ENCODE measurements at places on chromosomes 13 and 19. TPM values are rescaled to one million over a fixed set of nuclear protein-coding genes. Genes with fewer than 3 reads are reported as not detected.

DNA sequence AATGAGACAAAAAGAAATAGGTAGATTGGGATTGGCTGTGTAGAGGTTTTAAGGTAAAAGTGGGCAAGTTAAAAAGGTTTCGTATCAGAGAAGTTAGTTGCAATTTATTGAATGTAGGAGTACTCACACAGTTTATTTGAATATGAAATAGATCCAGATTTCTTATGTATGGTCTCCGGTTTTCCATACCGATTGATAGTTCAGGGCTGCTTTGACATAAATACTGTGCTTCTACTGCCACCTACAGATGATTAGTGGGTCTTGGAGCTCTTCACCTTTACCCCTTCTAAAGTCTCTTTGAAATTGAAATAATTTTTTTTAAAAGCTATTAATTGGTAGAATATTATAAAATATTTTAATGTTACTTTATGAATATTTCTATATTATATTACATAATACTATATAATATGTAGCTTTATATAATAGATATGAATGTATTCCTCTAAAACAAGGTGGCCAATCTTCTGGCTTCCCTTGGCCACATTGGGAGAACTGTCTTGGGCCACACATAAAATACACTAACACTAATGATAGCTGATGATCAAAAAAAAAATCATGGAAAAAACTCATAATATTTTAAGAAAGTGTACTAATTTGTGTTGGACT lies 7.7 kb upstream of the GPR18 start:
- no peak for DNase-seq

Gene GAS6
- 62.6 TPM for total RNA-seq

DNA sequence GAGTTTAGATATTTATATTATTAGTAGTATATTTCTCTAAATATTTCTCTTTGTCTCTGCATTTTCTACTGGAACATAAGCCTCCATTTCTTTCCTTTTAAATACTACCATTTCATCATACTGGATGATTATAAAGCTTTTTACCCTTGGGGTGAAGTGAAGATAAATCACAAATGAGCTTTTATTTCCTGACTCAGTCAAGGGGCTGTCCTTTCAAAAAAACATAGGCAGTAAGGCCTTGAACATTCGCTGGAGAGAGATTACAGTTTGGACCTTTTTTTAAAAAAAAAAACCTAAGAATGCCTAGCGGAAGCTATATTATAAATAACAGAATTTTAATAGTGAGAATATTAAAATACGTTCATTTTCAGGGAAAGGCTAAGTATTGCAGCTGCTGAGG lies 268.8 kb upstream of the PCDH9 start:
- no peak for DNase-seq

Gene CGB3
- not detected for total RNA-seq

DNA sequence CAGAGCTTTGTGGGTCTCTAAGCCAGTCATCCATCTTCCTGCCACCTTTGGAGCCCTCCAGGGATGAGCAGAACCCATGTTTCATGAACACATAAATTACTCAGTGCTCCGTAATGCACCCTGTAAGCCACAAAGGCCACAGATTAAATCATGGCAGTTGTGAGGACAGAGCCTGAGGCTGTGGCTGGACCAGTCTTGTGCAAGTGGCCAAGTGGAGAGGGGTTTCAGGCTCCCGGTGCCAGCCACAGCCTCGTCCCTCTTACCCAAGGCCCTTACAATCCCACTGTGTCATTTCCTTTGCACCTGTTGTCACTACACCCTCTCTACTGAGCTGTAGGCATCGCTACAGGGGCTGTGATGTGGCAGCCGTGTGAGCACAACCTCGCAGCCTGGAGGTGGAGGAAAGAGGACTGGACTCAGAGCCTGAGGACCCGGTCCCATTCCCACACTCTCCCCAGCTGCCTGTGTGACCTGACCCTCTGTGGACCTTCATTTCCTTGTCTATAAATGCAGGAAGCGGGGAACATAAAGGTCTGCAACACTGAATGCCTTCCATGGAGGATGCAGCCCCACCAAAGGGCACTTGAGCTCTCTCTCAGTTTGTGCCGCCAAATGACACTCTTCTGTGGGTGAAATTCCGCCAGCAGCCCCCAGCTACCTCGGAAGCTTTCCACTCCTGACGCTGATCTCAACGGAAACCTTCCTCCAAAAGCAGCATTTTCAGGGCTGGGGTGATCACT lies 792.0 kb downstream of the UQCRFS1 start:
- DNase-seq, result no peak

DNA sequence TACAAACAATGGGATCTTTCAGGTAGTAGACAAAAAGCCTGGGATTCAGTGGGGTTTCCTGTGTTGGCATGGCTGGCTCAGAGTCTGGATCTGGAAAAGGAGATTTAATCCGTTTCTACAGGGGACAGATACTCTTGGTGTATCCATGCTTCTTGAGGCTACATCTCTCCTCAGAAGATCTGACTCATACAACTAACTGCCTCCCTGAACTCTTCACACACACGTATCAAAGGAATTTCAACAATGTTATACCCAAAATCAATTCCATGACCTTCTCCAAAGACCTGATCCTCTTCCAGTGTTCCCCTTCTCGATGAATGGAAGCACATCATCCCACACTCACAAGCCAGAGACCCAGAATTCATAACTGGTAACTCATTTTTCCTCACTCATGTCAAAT lies 435.3 kb upstream of the NBEA start:
- no peak for DNase-seq

GRCh38 chr19:813219-814151 lies 8.3 kb downstream of the PLPPR3 start:
- DNase-seq, result no peak

DNA sequence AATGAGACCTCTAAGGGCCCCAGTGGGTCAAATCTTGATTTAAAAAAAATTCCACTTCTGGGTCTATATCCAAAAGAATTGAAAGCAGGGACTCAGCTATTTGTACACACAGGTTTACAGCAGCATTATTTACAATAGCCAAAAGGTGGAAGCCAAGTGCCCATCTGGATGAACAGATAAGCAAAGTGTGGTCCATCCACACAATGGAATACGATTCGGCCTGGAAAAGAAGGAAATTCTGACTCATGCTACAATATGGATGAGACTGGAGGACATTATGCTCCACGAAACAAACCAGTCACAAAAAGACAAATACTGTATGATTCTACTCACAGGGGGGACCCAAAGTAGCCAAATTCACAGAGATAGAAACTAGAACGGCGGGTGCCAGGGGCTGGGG lies 76.7 kb downstream of the CACNA1A start:
- DNase-seq, result no peak

Gene PLIN5
- 11.8 TPM for total RNA-seq

DNA sequence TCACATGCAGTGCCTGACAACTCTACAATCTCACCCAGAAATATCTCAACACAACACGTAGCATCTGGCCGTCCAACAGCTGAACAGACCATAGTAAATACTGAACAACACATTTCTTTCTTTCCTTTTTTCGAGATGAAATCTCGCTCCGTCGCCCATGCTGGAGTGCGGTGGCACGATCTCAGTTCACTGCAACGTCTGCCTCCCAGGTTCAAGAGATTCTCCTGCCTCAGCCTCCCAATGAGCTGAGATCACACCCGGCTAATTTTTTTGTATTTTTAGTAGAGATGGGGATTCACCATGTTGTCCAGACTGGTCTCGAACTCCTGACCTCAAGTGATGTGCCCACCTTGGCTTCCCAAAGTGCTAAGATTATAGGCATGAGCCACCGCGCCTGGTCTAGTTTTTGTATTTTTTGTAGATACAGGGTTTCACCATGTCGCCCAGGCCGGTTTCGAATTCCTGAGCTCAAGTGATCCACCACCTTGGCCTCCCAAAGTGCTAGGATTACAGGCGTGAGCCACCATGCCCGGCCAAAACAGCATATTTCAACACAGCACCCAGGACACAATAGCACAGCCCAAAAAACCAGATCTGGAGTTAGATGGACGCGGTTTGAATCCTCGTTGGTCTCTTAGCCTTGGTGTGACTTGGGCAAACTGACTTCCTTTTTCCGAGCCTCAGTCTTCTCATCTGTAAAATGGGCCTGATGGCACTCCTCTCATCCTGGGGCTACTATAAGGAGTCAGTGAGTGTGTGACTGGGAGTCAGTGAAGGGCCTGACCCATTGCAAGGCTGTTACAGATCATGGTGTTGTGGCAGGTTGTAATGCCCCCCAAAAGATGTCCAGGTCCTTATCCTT lies 22.6 kb downstream of the CYP2A6 start:
- no peak for DNase-seq

Gene DMKN
- 20.3 TPM for total RNA-seq

DNA sequence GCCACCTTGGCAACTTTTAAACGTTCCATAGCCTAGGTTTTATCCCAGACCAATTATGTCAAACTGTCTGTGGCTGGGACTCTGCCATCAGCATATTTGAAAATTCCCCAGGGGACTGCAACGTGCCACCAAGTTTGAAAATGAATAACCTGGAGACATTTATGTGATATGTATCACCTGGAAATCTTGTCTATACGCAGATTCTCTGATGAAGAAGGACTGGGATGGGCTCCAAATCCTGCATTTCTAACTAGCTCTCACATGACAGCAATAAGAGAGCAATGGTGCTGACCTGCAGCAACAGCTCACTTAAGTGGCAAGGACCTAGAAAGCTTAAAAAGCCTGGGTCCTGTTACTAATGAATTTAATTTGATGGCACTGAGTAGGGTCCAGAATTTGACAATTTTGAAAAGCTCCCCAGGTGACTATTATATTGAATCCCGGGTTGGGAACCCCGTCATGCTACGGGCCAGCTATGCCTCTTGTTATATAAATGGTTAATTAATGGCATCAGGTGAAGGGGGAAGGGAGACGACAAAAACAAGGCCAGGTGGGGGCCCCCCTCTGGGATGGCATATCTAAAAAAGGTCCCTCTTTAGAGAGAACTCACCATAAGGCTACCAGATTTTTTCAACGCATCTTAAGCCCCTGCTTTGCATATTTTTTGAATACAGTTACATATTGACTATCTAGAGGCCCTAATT lies 213.7 kb downstream of the ZIC5 start:
- no peak for DNase-seq

Gene SYNE4
- 1.2 TPM for total RNA-seq

DNA sequence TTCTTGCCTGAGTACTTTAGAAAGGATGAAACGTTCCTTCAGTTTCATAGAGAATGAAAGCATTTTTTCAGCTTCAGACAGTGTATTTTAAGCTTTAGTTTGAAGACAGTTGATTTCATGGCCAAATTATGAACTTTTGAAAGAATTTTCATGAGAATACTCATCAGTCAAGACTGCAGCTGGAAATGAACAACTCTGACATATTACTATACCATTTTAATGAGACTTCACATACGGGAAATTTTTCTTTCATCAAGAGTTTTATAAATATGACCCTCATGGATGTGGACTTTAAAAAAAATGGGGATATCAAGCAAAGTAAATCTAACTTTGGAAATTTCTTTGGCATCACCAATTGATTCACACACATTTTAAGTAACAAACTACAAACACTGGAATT lies 6.4 kb downstream of the LATS2 start:
- no peak for DNase-seq

DNA sequence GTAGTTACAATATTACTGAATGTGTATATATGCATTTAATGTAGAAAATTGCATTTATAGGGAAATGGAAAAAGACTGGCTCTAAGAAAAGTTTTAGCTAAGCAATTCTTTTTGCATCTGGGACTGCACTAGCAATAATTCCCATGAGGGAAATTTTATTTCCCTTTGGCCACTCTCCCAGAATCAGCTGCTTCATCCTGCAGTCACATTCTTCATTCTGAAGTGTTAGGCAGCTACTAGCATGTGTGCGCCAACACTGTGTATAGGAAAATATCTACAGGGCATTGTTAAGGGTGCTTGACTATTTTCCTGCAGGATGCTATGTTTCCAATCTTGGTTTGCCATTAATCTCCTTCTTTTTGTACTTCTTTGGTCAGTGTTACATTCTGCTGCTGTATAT lies 312.8 kb upstream of the PCDH20 start:
- no peak for DNase-seq

- peak; percentile 79 for DNase-seq
Observed at GRCh38 chr19:56105090-56105701, 15.9 kb downstream of the ZNF787 start.

DNA sequence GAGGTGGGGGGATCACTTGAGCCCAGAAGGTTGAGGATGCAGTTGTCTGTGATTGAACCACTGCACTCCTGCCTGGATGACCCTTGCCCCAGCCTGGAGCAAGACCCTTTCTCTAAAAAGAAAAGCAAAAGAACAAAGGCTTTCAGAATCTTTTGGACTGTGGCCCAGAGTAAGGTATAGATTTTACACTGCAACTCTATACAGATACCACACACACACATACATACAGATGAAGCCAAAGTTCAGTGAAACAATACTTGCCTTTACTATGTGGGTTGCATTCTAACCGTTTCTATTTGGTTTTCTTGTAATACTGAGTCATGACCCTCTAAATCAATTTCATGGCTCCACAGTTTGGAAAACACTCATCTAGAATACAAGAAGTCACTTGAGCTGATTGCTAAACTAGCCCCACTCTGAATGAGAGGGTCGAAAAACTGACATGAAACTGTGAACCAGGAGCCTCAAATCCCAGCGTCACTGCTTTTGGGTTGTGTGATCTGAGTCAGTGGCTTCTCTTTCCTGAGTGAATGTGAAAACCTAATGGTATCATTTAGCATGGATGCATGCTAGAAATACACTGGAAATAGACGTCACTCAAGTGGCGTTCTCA lies 756.1 kb downstream of the UQCRFS1 start:
- DNase-seq, result no peak

DNA sequence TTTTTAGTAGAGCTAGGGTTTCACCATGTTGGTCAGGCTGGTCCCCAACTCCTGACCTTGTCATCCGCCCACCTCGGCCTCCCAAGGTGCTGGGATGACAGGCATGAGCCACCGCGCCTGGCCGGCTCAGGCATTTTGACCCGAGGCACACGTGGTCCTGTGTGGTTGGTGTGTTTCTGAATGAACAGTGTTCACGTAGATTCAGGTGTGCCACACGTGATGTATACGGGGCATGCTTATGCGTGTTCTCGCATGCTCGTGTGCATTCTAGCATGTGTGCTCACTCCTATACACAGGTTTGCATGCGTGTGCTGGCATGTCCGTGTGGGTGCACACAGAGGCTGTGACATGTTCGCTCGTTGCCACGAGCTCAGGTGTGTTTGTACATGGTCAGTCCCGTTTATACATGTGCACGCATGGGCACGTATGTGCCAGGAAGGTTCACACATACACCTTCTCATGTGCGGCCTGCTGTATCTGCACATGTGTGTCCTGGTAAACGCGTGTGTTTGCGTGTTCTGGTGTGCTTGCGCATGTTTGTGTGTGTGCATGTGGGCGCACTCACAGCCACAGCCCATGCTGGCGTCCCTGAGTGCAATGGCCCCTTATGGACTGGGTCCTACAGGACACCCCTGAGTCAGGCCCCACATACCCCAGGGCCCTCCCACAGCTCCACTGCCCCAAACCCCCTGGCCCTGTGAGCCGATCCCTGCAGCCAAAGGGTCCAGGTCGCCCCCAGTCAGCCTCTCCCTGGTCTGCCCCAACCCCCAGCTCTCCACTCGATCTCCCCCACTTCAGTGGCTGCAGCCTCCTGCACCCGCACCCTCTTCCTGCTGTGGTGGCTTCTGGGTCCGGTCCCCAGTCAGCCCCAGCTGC lies 20.6 kb upstream of the TCF3 start:
- DNase-seq, result no peak

Measured in dorsolateral prefrontal cortex (tissue), 122 donors.